ENCODE measurements at places on chromosomes 2 and 18. TPM values are rescaled to one million over a fixed set of nuclear protein-coding genes. Genes with fewer than 3 reads are reported as not detected.

IL18RAP gene
- total RNA-seq, result not detected

SP140 gene
- 1.7 TPM for total RNA-seq

GALNT14 gene
- total RNA-seq, result not detected

RAMP1 gene
- 47.7 TPM for total RNA-seq

IWS1 gene
- total RNA-seq, result 106 TPM

KCNF1 gene
- not detected for total RNA-seq

POTEC gene
- total RNA-seq, result not detected

FEV gene
- not detected for total RNA-seq

IGFBP2 gene
- 636 TPM for total RNA-seq

ANKRD29 gene
- 10.1 TPM for total RNA-seq

UGT1A4 gene
- total RNA-seq, result 0.73 TPM

ONECUT2 gene
- total RNA-seq, result under 0.01 TPM

SNORC gene
- 1.3 TPM for total RNA-seq

SCG2 gene
- 10.5 TPM for total RNA-seq

ACMSD gene
- not detected for total RNA-seq

INSIG2 gene
- 7.6 TPM for total RNA-seq

COLEC11 gene
- total RNA-seq, result 2.0 TPM

KIF1A gene
- 1.2 TPM for total RNA-seq

GPR45 gene
- total RNA-seq, result not detected

SERPINB2 gene
- total RNA-seq, result not detected

C2orf69 gene
- 15.4 TPM for total RNA-seq

CCDC102B gene
- 16.9 TPM for total RNA-seq

PLGLB1 gene
- total RNA-seq, result 16.5 TPM
